BJ (cell line): ENCODE measurements at places on chromosomes 6 and 20.

DNA sequence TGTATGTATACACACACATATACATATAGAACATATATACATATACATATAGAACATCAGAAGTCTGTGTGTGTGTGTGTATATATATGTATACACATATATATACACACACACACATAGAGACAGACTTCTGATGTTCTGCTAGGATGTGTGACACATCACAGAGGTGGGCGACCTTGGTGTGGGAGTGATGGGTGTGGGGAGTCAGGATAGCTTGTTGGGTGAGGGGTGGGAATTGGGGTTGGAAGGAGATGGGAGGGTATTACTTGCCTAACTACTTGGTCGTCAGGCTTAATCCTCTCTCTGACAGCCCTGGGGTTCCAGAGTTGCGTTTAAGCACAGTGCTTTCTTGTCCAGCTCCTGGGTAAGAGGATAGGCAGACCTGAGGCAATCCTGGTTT lies 8.3 kb downstream of the MYO6 start:
- DNase-seq: no peak

DNA sequence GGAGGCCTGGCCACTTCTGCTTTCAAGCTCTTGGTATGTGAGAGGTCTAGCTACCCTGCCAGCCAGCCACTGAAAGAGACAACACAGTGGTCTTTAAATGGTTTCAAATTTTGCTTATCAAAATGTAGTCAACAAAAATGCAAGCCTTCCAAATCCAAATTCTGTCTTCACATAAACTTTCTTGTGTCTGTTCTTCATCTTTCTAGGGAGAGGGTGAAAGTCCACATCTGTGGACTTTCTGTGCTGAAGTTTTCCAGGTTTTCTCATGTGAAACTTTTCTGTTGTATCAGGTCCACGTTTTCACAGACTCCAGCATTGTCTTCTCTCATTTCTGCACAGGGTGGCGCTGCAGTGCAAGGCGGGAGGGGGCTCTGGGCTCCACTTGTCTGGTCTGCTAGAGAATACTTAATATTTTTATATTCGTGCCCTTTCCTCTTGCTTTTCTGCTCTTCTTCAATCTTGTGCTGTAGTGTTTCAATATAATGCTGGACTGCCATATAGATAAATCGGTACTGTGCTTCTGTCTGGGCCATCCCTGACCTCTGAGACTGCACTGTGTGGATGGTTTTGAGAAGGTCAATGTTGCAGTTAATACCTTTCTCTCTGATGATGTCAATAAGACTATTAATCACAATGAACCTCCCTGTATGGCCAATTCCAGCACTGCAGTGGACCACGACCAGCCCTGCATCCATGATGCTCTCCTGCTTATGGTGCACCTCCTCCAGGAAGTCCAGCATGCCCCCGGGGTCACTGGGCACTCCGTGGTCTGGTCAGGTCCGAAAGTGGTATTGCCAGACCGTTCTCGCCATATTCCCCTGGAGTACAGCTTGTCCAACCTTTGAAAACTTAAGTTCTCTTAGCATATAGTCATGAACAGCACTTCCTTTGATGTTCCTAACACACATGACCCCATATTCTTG lies 161.6 kb upstream of the TNFAIP3 start:
- no peak for DNase-seq

DNA sequence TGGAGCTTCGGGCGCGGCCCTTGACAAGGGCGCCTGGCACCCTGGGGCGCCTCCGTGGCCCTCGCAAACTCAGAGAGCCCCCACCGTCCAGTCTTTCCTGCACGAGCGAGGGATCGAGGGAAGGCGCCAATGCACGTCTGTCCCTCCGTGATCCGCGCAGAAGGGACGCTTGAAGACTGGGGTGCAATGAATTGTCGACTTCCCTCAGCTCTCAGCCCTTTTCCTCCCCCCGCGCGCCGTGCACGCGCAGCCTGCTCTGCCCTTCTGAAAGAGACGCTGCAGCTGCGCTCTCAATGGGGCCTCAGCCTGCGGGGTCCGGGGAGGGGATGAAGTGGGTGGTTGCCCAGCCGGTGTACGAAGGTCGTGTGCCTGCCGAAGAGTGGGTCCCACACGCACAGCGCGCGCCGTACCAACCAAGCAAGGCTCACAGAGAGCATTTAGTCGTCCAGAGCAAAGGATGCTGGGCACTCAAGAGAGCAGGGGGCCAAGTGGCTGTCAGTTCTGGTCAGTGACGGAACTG lies 5.5 kb upstream of the SOX4 start:
- DNase-seq: no peak

- DNase-seq: no peak
Observed at GRCh38 chr6:150301846-150302519, 66.8 kb upstream of the IYD start.

GRCh38 chr6:85404564-85405174 lies 45.2 kb upstream of the NT5E start:
- DNase-seq: peak; percentile 74

- DNase-seq: no peak
Observed at GRCh38 chr20:36407199-36407733, 101.1 kb downstream of the DLGAP4 start.

DNA sequence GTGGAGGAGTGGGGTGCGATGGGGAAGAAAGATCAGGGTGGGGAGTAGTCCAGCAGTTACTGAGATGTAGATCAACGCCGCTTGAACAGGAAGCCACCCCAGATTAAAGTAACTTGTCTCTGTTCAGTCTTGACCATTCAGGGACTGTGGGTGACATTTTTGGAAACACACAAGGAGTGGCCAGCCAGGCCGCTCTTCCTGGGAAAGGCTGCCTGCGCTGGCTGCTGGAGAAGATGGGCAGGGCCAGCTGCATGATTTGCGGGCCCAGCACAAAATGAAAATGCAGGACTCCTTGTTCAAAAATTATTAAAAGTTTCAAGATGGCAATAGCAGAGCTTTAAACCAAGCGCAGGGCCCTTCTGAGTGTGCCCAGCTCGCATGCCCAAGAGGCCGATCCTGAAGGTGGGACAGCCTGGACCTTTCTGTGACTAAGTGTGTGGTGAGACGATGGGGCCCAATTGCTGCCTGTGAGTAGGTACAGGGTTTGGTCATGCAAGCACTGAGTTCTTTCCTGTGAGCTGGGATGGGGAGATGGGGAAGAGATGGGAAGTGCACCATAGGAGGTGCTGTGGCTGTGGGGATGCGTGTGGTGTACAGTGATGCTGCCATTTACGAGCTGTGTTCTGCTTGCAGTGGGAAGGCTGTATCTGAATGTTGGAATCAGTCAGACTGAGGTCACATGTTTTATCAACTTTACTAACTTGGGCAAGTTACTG lies 51.3 kb downstream of the DAAM2 start:
- DNase-seq: no peak

DNA sequence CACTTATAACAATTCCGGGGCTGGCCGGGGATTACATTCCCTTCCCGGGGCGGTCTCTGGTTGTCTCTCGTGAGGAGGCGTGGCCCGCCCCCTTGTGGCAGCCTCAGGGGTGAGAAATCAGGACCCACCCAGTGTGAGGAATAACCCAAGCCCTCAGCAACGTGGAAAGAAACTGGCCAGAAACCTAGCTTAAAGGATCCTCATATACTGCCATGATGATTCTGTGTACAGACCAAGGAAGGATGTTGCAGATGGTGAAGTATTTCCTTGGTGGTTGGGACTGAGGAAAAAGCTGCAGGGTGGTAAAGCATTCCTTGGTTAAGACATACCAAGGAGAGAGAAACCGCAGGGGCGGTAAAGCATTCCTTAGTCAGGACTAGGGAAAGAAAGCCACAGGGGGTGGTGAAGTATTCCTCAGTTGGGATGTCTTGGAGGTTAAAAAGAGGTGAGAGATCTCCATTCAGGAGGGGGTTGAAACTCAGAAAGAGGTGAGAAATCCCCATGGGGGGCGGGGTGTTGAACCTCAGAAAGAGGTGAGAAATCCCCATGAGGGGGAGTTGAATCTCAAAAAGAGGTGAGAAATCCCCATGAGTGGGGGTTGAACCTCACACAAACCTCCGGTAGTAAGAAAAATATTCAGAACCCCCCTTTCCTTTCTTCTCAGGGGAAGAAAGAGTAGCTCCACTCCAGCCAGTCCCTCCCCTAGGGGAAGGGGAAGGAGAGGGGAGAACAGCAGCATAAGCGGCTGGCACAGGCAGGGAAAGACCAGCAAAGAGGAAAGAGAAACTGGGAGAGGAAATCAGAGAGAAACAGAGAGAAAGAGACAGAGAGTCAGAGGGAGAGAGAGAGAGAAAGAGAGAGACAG lies 238.1 kb downstream of the RNGTT start:
- DNase-seq: no peak

GRCh38 chr6:142746524-142746923 lies 198.5 kb downstream of the HIVEP2 start:
- DNase-seq: no peak

GRCh38 chr6:22530506-22530905 lies 38.9 kb upstream of the HDGFL1 start:
- DNase-seq: no peak

GRCh38 chr20:35837577-35838195 lies 65.9 kb downstream of the PHF20 start:
- no peak for DNase-seq

- DNase-seq: no peak
Observed at GRCh38 chr20:41222703-41223102, 85.4 kb downstream of the PLCG1 start.

DNA sequence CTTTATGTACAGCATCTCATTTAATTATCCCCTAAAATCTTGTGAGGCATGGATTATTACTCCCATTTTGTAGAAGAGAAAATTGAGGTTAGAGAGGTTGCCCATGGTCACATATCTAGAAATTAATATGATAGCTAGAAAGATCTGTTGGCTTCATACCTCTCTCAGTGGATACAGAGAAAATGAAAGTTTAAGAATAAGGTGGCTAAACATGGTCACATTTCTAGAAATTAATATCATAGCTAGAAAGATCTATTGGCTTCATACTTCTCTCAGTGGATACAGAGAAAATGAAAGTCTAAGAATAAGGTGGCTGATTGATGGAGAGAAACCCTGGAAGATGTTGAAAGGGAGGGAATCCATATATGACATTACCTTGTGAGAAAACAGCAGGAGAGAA lies 260.7 kb upstream of the MAN1A1 start:
- DNase-seq: no peak

- no peak for DNase-seq
Observed at GRCh38 chr20:2283706-2284423, 11.9 kb upstream of the TGM3 start.

GRCh38 chr6:10417681-10418104 lies 2.8 kb upstream of the TFAP2A start:
- DNase-seq: no peak

- DNase-seq: no peak
Observed at GRCh38 chr6:96450082-96450769, 71.4 kb upstream of the UFL1 start.

GRCh38 chr6:69816569-69816968 lies 19.8 kb upstream of the LMBRD1 start:
- no peak for DNase-seq

DNA sequence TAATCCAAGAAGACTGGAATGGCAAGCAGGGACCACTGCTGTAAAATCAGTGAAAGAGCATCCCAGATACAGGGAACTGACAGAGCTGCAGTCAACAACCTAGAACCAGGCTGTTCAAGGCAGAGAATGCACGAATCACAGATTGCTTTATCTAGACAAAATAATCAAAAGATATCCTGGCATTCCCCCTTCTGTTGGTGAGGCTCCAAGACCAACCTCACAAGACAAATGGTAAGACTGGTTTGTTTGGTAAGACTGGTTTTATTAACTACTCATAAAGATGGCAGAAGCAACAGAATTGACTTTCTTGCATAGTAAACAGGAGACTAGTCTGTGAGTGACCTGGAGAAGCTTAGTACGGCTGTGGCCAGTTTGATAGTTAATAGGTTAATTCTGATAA lies 88.8 kb upstream of the AHI1 start:
- DNase-seq: no peak

DNA sequence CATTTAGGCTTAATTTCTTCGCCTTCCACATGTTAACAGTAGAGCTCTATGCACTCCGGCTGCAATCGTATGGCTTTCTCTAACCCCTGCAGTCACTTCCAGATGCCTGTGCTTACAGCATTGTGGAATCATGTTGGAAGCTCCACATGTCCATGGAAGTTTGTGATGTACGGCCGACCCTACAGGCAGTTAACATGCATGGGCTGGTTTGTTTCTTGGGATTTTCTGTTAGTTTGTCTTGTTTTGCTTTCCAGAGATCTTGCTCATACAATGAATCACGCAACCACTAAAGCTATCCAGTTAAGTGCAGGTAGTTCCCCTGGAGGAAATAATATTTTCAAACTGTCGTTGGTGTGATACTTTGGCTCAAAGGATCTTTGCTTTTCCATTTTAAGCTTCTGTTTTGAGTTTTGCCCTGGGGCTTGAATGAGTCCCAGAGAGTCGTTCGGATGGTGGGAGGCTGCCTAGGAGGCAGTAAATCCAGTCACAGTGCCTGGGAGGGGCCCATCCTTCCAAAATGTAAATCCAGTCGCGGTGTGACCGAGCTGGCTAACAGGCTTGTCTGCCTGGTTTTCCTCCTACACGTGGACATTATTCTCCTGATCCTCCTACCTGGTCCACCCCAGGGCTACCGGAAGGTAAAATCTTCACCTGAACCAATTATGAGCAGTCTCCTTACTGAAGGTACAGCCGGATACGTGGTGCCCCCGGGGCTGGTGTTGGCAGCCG lies 225.9 kb downstream of the SMOC2 start:
- DNase-seq: no peak

GRCh38 chr6:153435787-153436186 lies 304.7 kb upstream of the RGS17 start:
- no peak for DNase-seq

- DNase-seq: no peak
Observed at GRCh38 chr20:37522260-37523011, 1.4 kb downstream of the NNAT start.

- DNase-seq: no peak
Observed at GRCh38 chr20:39110819-39111136, 148.6 kb downstream of the DHX35 start.

- DNase-seq: no peak
Observed at GRCh38 chr20:59276938-59277337, 23.5 kb upstream of the EDN3 start.

DNA sequence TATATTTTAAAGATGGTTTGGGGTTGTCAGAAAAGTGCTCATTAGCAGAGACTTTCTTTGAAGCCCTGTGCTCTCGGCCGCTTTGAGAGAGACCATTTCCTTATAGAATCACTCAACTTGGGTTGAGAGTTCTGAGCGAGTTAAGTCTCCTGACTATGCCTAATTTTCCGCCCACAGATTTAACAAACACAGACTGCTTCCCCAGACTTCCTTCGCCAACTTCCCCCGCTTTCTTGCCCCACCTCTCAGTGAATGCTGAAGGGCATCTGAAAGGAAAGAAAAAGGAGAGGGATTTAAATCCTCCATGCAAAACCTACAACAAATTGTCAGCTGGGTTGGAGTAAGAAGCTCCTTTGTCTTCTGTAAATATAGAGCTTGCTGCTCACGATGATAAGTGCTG lies 224.0 kb downstream of the EYA2 start:
- DNase-seq: no peak

GRCh38 chr20:57594092-57594951 lies 25.9 kb downstream of the ZBP1 start:
- DNase-seq: no peak

DNA sequence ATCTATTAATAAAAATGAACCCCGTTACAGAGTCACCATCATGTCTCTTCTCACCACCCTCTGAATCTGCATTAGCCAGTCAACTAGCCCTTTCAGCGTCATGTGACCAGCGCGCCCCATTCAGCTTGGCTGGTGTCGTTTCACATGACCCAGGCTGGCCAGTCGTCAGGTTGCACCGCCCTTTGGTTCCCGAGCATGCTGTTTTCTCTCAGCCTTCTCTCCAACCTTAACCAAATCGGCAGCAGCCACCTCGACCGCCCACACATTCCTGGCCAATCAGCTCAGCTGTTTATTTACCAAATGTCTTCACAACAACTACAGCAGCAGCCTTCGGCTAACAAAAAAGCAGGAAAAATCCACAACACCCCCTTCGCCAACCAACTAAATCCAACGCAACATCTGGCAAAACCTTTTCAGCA lies 5.6 kb downstream of the SRSF3 start:
- DNase-seq: no peak
